ENCODE measurements at places on chromosomes 12 and 14.

GRCh38 chr14:32938719-32939253 is at the start of gene NPAS3:
TSS of gene NPAS3 (plus strand) at chr14:32938879.
- no peak for DNase-seq

GRCh38 chr12:60872850-60873713 is 1277.3 kb downstream of the SLC16A7 start:
- DNase-seq: no peak

DNA sequence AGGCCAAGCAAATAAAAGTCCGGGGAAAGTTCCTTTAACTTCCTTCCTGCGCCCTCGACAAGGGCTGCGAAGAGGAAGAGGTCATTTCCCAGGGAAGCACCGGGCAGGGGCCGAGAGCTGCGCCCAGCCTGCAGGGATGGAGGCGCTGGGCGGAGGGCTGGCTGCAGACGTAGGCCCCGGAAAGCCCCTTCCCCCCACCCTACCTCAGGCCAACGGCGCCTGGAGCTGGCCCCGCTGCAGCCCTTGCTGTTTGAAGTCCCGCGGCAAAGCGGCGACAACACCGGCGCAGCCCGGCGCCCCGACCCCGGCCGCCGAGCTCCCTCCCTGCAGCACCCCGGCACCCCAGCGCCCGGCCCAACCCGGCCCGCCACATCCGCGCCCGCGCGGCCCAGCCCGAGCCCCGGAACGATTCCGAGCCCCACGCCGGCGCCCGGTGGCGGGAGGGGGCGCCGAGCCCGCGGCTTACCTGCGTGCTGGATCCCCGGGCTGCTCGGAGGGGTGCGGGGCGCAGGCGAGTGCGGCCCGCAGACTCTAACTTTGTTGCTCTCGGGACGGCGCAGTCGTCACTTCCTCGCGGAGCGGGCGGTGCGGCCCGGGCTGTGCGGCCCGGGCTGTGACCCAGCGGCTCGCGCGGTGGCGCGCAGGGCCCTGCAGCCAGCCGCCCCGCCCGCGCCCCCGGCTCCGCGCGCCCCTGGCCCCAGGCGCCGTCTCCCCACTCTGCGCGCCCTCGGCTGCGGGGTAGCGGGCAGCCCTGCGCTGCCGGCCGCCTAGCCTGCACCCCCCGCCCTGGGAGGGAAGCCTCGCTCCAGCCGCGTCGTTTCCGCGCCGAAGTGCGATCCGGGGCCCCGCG is 64.8 kb upstream of the PTGR2 start:
- DNase-seq: peak; percentile 77

- DNase-seq: no peak
Measured at GRCh38 chr12:96454396-96454795, 35.0 kb upstream of the CFAP54 start.

DNA sequence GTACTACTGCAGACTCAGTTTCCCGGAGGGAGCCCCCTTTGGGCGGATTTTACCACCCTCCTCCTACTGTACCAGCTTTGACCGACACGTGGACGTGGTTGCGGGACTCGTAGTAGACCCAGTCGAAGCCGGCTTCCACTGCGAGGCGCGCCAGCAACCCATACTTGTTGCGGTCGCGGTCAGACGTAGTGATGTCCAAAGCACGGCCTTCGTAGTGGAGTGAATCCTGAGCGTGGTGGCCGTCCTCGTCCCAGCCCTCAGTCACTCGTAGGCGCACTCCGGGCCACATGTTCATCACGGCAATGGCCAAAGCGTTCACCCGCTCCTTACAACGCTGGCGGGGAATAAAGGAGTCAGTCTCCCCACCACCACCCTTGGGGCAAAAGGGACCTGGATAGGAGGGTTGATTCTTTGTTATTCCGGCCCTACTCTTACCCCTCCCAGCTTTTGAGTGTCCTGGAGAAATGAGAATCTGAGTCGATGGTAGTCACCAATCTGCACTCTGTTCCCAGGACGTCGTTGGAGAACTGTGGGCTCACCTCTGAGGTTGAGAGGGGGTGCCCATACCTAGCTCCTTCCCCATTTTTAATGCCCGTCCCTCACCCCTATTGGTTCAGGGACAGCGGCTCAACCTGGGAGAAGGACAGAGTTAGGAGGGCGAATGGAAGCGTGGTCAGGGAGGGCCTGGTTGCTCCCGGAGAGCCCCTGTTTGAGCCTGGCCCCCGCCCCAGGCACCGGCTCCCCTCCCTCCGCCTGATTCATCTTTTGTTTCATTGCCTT is 3.4 kb downstream of the DHH start:
- DNase-seq: no peak

GRCh38 chr14:61568572-61569011 is 126.7 kb upstream of the HIF1A start:
- no peak for DNase-seq

GRCh38 chr14:63663428-63664341 is 22.0 kb upstream of the WDR89 start:
- no peak for DNase-seq

GRCh38 chr14:23078692-23079116 is 16.2 kb downstream of the ACIN1 start:
- no peak for DNase-seq

DNA sequence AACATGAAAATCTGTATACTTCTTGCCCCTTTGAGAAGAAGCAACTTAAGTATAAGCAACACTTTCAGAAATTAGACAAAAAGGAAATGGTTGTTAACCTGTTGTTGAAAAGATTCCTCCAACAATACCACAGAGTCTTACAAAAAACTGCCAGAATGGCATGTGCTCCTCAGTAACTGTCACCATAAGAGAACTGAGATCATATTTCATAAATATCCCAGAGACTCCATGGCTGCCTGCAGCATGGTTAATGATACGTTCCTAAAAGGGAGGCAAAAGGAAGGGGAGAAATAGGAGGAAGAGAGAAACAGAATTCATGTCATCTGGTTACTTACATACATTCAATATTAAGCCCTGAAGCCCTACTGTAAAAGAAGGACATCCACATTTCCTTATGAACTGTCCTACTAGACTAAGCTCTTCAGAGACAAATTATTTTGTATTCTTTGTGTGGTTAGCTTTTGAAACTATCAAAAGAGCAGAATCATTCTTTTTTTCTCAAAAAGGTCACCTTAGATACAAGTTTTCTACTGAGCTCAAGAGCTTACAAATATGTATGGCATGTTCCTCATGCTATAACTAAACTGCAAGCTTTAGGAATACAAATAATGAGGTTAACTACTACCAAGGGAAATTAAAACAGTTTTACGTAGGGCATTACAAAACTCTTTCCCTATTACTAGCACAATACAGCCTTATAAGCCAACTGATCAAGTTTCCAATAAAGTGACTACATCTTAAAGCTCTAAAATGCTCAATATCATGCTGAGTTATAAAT is 37.8 kb downstream of the ERGIC2 start:
- DNase-seq: no peak

DNA sequence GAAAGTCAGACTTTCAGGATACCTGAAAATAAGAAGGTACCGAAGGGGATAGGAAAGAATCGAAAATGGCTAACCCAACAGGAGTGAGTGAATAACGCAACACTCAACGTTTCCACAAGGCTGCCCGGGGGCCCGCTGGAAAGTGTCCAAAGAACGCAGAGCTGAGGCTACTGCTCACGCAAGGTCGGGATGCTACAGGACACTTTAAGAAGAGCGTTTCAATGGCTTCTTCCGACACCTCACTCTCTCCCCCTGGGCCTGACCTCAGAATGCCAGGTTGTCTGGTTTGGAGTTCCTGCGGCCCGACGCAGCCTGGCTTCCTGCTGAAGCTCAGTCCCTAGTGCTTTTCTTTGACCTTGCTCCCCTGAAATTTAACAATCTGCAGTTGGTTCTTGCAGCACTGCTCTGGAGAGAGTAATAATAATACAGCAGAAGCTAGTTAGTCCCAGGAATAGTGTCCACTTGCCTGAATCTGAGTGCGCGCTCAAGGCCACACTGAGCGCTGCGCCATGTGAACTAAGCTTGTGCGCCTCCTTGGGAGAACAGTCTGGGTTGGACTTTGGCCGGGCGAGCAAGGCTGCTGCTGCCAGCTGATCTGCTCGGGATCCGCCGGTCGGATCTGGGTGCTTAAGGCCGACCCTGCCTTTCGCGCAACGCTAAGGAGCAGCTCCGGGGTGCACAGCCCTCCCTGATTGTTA is 2.0 kb upstream of the ALX1 start:
- no peak for DNase-seq

DNA sequence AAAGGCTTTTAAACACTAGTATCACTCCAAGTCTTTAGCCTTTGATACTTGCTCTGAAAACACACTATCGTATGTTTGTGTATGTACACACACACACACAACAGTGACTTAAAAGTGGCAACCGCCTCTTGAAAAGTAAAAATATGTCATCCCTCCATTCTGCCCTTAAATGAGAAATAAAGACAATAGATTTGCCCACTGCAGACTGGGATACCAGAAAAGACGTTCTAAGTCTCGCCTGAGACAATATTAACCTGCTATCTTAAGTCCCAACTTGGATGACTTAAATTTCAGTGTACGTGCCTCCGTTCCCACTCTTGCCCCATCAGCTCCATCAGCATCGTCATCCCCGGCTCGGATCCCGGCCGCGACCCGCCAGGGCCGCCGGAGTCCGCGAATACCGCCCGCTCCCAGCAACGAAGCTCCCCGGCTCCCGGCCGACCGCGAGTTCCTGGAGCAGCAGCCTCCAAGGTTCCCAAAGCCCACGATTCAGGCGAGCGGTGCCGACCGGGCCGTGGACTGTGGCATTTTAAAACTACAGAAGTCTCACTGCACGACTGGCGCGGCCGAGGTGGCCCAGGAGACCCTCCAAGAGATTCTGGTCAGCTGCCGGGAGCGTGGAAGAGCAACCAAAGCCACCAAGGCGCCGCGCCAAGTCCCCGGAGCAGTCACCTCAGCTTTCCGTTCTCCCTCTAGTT is 2.8 kb upstream of the ARID2 start:
- peak; percentile 10 for DNase-seq

GRCh38 chr14:61866932-61867920 is 105.0 kb downstream of the SNAPC1 start:
- no peak for DNase-seq

- DNase-seq: no peak
Measured at GRCh38 chr14:61368114-61368710, 46.8 kb downstream of the PRKCH start.

Data from amygdala (tissue), 56 donors.